Adipose tissue (tissue), 3 donors: ENCODE measurements at places on chromosomes 4 and X. TPM values are rescaled to one million over a fixed set of nuclear protein-coding genes. Genes with fewer than 3 reads are reported as not detected.

TMEM175 gene
- polyA plus RNA-seq, result 22.7 TPM

TAPT1 gene
- 17.0 TPM for polyA plus RNA-seq

DUSP21 gene
- polyA plus RNA-seq, result not detected

SPACA5 gene
- 0.15 TPM for polyA plus RNA-seq
